RCC 7860 (cell line): ENCODE measurements at places on chromosomes 7 and 10.

DNA sequence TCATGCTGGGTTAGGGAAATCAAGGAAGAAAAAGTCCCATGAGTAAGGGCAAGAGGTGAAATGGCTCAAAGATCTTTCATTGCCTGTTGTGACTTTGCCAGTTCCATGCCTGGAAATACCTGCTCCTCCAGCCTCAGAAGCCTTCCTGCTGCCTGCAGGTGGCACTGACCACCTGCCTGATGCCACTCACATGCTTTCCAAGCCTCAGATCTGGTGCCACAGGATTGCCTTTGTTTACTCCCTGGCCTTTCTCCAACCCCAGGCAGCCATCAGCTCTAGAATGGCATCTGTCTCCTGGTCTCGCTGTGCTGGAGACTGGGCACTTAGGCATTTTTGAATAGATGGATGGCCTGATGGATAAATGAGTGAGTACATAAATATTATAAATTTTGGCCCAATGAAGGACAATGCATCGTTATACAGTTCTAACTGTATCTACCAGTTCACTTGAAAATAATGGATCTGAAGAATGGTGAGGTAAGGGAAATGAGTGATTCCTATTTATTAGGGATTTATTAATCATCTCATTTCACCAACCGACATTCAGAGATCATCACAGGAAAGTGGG is 657.2 kb downstream of the INHBA start:
- DNase-seq: peak; percentile 33

DNA sequence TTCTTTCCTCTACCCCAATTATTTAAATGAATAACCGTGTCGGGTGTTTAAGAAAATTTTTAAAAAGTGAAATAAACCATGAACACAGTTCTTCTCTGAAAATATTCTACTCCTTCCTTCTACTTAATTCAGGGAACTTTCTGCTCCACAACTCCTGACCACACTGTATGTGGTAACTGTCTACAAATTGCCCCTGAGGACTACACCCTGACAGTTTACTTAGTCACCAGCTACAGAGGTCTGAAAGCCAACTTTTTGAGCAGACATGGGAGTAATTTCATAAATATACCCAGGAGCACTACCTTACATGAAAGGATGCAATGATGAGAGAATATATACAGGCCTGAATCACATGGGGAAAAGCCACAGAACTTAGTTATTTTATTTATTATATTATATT is 523.2 kb upstream of the SORCS1 start:
- DNase-seq: no peak

DNA sequence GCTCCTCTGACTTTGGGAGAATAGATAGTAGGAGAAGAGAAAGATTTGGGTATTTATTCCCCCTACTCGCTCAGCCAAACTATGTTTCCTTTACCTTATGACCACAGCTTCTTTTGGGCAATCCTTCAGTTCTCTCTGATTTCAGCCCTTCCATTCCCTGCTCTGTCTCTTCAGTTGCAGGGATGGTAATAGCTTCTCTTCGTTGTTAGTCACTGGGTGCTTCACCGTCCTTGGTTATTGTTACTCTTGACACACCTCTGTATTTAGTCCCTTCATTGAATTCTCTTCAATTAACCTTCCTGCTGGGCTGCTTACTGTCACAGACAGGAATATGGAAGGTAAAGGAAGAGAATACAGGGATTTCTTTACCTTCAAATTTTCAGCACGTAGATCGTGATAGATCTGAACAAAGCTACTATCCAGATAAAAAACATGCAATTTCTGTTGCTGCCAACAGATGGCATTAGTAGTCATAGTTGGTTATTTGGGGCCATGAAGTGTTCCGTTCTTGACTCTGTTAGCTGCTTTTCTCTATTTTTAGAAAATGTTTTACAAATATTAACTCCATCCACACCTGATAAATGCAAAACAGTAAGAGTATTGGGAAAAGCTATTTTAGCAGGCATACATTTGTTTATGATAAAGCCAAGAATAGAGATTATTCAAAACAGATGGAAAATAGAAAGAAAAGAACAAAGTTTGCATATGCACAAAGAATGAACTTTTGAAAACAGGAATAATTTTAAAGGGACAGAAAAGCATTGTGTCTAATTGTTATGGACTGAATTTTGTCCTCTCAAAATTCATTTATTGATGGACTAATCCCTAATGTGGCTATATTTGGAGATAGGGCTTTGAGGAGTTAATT is 14.0 kb upstream of the PTTG1IP2 start:
- peak; percentile 53 for DNase-seq

GRCh38 chr10:124728071-124728829 is 15.9 kb downstream of the FAM53B start:
- no peak for DNase-seq

DNA sequence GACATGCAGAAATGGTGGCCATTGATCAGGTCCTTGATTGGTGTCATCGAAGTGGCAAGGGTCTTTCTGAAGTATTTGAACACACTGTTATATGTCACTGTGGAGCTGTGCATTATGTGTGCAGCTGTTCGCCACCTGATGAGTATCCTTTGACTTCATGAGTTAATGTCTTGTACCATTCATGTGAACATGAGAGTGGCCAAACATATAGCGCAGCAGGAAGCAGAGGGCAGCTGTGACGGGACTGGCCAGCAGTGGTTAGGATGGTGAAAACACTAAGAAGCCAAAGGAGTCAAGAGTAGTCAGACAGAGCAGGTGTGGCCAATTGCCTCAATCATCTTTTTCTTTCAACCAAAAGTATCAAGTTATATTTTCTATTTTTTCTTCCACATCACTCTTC is 167.4 kb downstream of the IMMP2L start:
- DNase-seq: no peak

DNA sequence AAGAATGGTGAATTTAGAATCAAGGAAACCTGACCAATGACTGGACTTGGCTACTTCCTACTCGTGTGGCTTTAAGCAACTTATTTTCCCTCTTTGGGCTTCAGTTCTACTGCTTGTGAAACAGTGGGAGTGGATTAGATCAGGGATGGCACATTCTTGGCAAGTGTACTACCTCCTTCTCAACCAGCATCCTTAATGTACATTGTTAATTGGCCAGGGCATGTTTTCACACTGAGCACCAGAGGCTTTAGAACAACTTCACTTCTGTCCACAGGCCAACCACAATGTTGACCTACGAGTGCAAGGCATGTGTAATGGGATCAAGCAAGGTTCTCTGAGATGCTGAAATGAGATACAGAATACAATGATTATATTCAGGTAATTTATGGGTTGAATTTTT is 315.3 kb downstream of the ADRA2A start:
- DNase-seq: no peak

DNA sequence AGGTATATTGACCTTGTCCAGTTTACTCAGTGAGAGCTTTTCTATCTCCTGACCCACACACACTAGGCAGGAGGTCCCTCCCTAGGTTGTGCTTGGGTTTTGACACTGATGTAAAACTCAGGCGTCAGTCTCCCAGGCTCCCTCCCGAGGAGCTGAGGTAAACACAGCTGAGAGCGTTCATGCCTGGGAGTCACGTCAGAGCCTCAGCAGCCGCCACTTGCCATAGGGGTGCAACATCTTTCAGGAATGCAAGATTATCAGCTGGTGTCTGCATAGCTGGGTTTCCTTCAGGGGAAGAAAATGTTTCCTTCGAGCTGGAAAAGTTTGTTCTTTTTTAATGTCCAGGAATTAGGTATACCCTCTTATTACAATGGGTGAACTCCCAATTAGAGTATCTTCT is 70.6 kb downstream of the FGFR2 start:
- DNase-seq: peak; percentile 87

DNA sequence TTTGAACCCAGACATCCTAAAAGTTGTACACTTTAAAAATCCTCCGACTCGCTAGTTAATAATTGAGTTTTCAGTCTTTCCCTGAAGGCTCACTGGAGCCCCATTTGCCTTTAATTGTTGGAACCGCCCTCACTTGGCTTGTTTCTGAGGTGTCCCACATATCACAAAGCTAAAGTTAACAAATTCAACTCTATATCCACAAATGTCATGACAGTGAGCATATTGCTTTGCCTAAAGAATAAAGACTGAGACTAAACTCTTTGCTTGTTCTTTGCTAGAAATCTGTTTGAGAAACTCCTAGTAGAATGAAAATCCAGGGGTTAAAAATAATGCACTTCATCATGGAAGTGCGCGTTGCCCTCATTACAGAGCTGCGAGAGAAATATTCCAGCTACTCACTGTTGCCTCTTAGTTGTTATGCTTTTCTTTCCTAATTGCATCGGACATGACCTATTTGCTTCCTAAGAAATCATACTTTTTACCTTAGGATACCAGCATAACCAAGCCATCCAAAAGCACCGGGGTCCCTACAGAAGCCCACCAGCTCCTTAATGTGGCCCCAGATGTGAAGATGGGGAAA is 752 bp downstream of the THSD7A start:
- no peak for DNase-seq

DNA sequence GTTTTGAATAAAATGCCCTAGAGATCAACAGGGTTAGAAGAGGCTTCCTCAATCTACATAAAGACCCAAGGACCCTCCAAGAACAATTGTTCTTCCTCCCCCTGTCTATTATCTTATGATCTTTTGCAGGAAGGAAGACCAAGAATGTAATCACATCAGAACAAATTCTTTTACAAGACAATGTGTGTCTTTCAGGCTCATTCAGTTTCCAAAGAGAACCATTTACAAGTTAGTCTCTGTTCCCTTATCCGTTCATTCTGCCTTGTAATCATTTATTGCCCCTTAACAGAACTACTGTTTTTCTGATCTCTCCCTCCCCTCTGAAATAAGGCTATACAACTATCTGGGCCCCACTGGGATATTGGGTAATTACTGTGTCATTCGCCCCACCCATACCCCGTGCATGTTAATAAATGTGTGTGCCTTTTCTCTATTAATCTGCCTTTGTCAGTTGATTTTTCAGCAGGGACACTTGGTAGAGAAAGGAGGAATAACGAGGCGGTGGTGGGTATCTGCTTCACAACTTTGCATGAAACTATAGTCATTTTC is 5.7 kb upstream of the MKRN1 start:
- DNase-seq: no peak

DNA sequence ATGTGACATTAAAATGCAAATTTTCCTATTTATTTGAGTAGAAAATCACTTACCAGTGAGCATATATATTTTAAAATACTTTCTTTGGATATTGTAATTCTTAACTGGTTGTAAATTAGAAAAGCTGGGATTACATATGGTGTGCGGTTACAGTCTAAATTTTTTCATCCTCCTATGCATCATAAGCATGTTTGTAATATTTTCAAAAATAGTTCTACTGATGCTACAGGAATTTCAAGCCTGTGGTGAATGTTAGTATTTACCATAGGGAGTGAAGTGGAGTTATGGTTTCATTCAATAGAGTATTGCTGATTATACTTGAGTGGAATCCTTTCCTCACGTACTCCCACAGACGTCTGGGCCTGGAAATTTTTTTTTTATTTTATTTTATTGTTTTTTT is 34.6 kb upstream of the ST7 start:
- DNase-seq: no peak

GRCh38 chr7:24409431-24410024 is 125.5 kb downstream of the NPY start:
- DNase-seq: no peak

DNA sequence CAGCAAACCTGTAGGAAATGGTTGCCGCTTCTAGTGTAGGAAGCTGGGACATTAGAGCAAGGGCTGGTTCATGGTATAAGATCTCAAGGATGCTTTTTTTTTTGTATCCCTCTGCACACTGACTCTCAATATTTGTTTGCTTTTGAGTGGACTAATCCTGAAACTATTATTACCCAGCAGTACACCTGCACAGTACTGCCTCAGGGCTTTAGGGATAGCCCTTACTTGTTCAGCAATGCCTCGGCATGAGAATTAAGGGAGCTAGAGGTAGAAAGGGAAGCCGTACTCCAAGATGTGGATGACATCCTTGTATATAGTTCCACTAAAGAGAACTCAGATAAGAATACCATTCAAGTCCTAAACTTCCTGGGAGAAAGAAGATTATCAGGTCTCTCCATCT is 70.5 kb downstream of the COPG2 start:
- DNase-seq: no peak

DNA sequence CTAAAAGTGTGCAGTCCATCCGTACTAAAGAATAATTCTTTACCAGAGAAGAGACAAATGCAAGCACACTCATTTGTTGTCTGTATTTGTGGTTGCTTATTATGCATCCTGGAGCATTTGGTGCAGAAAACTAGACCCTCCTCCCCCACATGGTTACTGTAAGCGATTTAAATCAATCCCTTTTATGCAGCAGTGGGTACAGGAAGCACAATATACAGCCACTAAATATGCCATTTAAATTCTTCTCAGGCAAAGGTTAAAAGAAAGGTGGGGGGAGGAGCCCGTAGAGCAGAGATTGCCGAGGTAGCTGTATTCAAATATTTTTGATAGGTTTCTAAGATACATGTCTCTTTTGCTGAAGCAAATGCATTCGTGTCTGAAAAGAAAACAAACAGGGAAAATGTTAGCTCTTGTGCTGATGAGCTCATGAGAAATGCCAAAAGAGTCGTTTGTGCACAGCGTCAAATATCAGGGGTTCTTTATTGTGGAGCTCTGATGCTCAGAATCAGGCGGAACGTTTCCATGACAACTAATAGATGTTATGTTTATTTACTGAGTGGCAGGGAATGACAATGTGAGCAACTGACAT is 131.3 kb upstream of the NPVF start:
- no peak for DNase-seq

GRCh38 chr10:101493249-101493648 is 94.8 kb downstream of the POLL start:
- no peak for DNase-seq

GRCh38 chr10:48439031-48439430 is 132.6 kb downstream of the MAPK8 start:
- peak; percentile 46 for DNase-seq

- DNase-seq: no peak
These were observed 248.5 kb upstream of the GRB10 start for GRCh38 chr7:51031216-51031615.

- DNase-seq: no peak
These were observed 11.3 kb upstream of the A1CF start for GRCh38 chr10:50896721-50897120.

DNA sequence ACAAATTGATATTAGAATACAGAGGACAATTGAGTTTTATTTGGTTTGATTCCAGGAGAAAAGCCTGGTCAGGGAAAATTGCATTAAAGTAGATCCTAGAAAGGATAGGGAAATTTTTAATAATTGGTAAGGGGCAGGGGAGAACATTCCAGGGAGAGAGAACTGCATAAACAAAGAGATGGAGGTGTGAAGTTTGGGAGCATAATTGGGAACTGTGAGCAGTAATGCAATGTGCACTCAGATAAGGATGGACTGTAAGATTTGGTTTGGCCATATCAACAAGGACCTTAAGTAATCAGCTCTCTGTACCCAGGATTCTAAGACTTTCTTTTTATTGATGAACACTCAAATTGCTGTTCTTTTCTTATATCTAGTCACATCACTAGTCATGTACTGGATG is 41.4 kb downstream of the ZMYND11 start:
- DNase-seq: no peak

- DNase-seq: peak; percentile 27
These were observed 621.9 kb downstream of the ACTR3B start for GRCh38 chr7:153381275-153382040.

DNA sequence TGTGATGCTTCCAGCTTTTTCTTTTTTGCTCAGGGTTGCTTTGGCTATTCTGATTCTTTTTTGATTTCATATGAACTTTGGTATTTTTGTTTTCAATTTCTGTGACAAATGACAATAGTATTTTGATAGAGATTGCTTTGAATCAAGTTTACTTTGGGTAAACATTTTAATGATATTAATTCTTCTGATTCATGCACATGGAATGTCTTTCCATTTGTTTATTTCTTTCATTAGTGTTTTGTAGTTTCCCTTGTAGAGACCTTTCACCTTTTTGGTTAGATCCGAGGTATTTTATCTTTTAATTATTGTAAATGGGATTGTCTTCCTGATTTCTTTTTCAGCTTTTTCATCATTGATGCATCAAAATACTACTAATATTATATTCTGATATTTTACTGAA is 93.2 kb downstream of the LANCL2 start:
- no peak for DNase-seq
